Foreskin melanocyte (primary cell): ENCODE measurements at places on chromosomes 2 and 18.
A peak's percentile ranks its signal among the peaks of the same experiment; 100 is the strongest.

DNA sequence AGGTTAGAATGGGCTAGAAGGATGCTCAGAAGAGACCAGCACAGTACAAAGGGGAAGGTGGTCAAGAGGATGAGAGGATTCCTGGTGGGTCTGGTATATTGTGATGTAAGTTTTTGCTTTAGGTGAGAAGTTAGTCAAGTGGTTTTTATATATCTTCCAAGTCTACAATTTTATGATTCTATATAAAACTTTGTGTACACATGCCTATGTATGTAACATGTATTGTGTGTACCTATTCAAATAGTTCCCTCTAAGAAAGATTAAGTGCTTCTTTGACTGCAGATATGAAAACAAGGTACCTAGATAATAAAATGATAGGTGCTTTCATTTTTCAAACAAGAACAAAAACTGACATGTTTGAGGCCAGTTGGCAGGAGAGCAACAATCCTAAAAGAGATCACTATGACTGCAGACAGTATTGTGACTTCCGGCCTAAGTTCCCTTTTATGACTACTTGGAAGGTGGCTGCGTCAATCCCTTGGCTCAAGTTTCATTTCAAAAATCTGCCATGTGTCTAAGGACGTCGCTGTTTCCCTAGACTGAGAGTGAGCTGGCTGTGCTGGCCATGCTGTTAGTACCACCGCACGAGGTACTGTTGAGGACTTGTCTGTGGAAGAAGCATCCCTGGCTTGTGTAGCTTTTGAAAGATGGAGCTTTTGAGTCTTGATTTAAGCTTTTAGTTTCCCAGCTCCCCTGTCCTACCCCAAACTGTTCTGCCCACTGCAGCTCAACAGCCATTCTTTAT is 123.1 kb downstream of the PRPF40A start:
- DNase-seq = no peak

DNA sequence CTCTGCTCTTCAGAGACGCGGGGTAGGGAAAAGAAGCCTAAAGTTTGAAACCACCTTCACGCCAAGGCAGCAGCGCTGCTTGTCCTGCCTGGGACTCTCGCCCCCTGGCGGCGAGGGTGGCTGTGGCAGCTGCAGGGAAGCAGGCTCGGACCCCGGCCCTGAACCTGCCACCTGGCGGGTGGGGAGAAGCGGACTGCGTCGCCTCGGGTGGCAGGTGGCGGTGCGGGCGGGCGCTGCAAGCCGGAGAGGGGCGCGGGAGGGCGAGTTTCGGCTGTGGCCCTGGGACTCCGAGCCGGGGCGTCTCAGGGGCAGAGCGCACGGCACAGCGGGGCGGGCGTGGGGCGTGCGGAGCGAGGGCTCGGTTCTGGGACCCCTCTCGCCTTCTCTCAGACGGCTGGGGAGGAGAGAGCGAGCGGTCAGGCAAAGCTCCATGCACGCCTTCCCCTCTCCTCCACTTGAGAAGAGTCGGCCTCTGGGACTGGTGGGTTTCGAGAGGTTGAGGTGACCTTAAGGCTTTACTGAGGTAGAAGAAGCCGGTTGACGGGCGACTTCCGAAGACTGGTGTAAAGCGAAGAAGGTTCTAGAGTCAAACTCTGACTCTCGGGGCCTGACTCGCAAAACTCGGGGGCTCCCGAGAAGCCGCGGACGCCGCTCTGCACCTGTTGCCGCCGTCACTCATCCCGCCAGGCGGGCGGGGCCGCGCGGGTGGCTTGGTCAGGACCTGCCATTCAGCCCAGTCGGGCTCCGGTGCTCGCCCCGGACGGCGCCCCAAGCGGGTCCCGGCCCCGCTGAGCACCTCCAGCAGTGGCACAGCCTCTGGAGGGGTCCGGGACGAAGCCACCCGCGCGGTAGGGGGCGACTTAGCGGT is 1.1 kb upstream of the BOLL start:
- DNase-seq = no peak

DNA sequence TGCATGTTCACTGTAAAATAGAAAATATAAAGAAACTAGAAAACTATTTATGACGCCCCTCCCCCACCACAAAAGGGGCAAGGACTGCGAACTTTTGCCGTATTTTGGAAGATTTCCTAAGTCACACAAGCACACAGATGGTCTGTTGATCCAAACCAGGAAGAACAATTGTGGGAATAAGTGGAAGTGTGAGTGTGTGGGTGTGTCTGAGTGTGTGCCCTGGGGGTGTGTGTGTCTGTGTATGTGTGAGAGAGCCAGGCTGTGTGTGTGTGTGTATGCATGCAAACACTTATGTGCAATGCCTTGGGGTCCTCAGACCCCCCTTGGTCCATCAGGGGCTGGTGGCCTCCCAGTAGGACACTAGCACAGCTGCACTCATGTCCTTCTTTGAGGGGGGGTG is 43.1 kb downstream of the HPCAL1 start:
- peak; percentile 49 for DNase-seq

DNA sequence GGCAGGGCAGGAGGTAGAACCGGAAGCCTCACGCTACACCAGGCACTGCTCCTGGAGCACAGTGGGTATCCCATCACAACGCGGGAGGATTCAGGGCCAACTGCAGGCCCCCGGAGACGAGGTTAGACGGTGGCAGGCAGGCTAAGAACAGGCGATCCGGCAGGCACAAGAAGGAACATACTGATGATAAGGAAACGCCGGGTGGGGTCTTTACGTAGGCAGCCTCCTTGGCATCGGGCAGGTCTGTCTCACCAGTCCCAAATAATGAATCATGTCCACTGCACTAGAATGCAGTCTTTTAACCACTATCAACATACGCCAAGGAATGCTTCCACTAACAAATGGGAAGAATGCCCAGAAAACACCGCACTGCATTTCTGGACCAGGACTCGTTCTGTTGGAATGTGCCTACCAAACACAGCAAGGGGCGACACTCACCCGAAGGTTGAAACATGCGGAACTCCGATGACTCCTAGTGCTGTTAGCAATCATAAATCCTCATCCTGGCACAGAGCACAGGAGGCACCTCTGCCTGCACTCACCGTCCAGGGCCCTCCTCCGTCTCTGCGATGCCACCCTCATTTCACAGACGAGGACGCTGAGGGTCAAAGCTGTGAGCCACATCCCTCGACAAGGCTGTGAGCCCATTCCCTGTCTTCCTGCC is 35.2 kb downstream of the ZNF516 start:
- DNase-seq = no peak

DNA sequence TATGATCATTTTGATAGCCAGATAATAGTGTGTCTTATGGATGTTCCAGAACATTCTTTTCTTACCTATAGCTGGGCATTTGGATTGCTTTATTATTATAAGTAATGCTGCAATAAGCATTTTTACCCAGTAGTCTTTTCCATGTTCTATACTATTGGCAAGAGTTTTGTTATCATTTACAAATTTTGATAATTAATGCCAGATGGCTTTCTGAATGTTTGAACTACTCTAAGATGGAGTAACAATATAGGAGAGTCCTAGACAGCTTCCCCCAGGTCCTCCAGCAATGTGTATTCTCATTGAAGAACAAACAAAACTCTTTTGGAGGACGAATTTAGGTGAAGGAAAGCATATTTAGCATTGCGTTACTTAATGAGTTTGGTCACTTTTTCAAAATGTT is 73.0 kb downstream of the INPP4A start:
- no peak for DNase-seq

DNA sequence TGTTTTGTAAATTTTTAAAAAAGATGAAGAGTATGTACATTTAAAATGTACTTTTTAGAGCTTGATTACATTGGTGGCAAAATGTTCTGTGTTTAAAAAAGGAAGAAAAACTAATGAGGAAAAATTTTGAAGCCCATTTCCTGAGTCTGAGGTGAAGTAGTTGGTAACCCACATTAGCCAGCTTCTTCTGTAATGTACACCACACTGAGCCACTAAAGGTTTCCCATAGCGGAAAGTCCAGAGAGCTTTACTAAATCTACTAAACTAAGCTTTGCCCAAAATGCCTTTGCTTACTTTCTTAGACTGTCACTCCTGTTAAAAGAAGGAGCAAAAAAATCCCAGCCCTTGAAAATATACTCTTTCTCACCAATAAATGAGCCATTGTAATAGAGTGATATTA is 804.8 kb upstream of the ZEB2 start:
- DNase-seq = no peak

GRCh38 chr18:50320719-50321118 is 33.2 kb upstream of the CXXC1 start:
- no peak for DNase-seq

DNA sequence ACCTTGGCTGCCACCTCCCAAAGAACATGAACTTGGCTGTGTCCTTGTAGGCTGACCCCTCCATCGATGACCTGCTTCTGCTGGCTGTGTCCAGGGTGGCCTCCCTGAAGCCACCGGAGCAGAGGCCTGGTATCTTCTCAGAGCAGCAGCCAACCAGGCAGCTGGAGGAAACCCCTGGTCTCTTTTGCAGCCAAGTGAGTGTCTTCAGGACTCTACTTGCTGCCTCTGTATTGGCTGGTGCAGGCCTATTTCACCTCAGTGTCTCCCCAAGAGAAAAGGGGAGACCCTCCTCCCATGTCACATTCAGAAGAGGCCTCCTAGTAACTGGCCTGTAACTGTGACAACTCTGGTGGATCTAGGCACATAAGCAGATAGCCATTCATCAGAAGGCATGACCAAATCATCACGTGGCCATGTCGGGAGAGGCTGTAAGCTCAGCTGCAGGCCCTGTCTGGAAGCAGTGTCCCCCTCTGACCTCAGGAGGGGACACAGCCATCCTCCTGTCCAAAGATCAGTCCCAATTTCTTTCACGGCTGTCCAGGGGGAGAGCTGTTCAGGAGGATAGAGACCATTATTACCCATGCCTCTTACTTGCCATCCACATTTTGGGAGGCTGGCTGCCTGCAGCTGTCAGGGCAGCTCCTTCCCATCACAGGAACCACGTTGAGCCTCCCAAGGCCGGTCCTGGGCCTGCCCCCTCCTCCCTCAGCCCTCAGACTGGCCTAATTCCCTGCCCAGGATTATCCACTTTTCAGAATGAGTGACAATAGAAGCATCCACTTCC is 20.9 kb upstream of the ROCK2 start:
- DNase-seq = no peak

DNA sequence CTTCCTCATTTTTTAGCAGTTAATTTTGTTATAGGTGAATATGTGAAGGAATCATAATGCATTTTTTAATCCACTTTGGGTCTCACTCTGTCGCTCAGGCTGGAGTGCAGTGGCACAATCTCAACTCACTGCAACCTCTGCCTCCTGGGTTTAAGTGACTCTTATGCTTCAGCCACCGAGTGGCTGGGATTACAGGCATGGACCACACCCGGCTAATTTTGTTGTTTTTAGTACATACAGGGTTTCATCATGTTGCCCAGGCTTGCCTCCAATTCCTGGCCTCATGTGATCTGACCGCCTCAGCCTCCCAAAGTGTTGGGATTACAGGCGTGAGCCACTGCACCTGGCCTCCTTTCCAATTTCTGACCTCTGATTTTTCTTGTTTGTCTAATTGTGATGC is 17.7 kb downstream of the SCYGR5 start:
- no peak for DNase-seq

DNA sequence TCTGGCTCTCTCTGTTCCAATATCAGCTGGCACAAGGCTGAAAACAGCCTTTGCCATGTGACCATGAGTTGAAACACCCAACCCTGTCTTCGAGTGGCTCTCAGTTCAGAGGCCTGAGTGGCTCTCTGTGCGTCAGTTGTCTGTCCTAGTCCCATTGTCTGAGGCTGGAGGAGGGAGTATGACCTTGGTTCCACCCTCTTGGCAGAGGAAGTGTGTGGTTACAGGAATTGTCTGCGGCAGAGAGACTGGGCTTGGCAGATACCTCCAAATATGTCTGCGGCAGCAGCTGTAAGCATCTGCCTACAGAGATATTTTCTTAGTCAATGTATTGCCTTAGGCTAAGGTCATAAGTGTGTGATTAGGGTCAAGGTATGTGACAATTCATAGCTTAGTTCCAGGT is 32.6 kb downstream of the CNGA3 start:
- no peak for DNase-seq

DNA sequence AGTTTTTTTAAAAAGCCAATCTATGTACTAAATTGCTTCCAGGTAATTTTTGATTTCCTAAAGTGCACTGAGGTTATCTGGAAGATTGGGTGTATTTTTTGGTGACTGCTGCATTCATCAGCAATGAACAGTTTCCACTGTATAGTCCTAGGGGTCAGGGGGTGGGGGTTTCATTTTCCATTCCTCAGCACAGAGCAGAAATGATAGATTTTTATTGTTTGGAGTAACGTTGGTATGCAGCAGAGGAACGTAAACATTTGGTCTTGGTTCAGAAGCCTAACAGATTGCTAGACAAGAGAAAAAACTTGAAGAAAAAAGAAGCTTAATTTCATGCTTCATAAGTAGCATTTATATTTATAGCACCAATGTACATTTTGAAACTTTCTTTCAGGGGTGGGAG is 54.9 kb downstream of the ZCCHC2 start:
- DNase-seq = no peak

GRCh38 chr2:98656800-98657199 is 48.4 kb downstream of the UNC50 start:
- DNase-seq = no peak

DNA sequence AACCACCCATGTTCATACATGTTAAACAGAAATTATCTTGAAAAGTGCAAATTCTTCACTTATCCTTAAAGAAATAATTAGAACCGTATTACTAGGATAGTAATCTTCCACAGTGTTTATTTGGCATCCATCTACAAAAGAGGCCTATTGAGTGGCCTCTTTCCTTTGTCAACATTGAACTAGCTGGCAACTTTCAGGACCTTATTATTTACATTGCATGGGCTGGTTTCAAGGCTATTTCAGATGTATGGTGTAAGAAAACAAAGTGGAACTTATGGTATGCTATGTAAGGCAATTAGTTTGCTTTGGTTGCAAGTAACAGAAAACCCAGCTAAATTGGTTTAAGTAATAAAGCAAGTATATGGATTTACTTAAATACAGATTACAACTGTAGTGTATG is 324.6 kb downstream of the RBM43 start:
- DNase-seq = no peak

DNA sequence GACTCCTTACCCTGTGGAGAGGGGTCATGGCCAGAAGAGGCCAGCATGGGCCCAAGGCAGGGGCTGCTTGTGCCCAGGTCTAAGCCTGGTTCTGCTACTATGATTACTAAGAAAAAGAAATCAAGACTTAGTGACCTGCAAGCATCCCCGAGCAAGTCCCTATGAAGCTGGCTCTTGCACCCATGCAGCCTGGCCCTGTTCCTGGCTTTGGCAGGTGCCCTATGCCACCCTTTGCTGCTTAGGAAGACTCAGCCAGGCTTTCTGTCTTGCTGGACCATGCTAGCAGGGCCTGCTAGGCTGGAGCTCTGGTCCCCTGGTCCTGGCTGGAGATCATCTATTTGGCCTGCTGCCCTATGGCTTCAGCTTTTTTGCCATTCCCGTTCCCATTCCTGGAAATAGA is 309.4 kb upstream of the EPAS1 start:
- no peak for DNase-seq

- DNase-seq = peak; percentile 32
Measured at GRCh38 chr2:112869258-112869842, 32.8 kb upstream of the IL1B start.
